ENCODE measurements at places on chromosomes 7 and 10.

DNA sequence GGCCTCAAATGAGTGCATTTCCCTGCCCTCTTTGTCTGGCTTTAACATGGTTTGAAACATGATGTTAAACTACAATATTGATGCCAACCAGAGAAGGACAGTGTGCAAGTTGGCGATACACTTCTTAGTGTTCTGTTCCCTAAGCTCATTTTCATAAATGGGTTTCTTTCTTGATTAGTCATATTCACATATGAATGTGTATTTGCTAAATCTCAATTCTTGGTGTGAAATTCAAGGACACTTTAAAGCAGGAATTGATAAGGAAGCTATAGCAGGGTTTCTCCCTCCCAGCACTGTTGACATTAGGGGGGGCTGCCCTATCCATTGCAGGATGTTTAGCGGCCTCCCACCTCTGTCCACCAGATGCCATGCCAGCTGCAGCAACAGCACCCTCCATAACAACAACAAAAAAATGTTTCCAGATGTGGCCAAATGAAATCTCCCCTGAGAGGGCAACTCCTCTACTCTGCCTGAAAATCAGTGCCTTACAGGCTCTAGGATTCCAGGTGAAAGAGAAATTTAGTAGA is 13.1 kb downstream of the CCNY start:
- no peak for DNase-seq

GRCh38 chr7:86968618-86969017 is 90.8 kb downstream of the ELAPOR2 start:
- DNase-seq = no peak

- DNase-seq = peak; percentile 19
These were observed 1.6 kb downstream of the TAC1 start for GRCh38 chr7:97733276-97734161.

DNA sequence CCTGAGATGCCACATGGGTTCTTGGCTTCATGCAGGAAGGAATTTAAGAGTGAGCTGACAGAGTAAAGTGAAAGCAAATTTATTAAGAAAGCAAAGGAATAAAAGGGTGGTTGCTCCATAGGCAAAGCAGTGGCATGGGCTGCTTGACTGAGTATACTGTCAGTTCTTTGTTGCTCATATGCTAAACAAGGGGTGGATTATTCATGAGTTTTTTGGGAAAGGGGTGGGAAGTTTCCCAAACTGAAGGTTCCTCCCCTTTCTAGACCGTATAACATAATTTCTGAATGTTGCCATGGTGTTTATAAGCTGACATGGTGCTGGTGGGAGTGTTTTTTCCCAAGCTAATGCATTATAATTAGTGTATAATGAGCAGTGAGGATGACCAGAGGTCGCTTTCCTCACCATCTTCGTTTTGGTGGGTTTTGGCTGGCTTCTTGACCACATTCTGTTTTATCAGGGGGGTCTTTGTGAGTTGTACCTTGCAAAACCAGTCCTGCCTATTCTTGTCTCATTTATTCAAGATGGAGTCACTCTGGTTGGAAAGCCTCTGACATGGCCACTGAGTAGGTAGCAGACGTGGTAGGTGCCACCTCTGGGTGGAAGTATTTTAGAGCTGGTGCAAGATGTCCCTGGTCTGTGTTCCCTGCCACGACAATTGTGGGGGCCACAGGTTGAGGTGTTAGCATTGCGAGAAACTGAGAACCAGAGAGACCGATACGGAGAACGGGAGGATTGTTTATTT is 107.5 kb upstream of the SDK1 start:
- no peak for DNase-seq

DNA sequence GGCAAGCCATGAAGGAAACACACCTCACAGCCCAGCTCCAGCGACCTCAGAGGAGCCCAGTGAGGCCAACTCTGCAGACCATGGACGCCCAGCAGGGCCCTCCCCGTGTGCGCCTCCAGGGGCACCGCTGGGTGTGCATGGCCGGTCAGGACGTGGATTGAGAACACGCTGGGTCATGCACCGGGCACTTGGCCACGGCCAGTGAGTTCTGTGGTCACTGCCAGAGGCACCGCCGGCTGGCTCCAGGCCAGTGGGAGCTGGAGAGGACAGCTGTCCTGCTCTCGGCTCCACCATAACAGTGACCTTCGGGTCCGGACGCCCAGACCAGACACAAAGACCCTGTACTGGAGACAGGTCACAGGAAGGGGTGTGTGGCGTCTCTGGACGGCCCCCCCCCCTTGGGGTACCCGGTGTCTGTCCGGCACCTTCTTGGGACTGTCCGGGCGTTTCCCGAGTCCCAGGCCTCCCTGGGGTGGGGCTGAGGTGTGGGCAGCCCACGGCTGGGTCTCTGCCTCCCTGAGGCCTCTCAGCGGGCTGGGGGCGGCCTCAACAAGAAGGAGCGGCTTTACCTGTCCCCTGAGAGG is 50.4 kb upstream of the NKX6-2 start:
- DNase-seq = peak; percentile 35

DNA sequence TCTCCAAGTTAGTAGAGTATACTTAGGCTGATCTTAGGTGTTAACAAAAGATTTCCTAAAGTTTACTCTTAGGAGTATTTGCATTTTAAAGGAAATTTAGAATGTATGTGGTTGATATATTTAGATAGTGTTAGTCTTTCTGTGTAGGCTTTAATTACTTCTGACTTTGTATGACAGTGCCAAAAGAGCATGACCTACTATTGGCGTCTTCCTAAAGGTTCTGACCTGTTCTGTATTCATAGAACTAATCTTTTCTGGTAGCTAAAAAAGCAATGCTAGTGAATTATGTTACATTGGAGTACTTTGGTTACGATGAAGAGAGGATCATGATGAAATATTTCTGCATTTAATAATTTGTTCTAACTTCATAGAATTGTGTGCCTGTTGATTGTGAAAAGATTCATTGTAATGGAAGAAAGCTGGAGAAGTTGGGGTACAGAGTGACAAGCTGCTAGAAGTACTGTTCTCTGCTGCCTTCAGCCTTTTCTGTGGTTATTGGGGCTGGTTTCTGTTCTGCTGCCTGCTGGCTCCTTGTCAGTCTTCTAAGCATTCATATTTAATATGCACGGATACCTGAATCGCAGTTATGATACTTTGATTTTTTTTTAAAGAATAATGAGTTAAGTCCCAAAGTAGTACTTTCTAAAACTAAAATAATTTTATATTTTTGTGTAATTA is 13.2 kb downstream of the WAC start:
- DNase-seq = no peak

GRCh38 chr10:64071218-64071617 is 550.0 kb downstream of the REEP3 start:
- DNase-seq = no peak

DNA sequence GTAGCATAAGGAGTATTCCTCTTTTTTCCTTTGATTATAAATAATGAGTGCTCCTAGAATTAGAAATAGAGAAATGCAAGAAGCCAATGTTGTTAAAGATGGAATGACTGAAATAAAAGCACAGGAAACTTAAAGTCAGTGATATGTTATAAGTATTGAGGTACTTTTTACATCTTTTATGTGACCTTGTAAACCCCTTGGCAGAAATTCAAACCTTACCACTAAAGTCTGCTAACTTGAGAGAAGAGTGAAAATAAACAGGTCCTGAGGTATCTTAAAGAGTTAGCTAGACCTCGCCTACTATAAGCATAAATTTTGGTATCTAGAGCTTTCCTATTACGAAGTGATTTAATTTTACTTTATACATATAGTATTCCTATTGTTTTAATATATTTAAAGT is 188.2 kb downstream of the DKK1 start:
- no peak for DNase-seq

GRCh38 chr7:20479706-20480105 is 135.8 kb upstream of the ABCB5 start:
- DNase-seq = no peak

- DNase-seq = peak; percentile 11
These were observed 110.1 kb downstream of the CD36 start for GRCh38 chr7:80748363-80749042.

GRCh38 chr10:111479966-111480365 is 403.1 kb downstream of the ADRA2A start:
- DNase-seq = no peak

DNA sequence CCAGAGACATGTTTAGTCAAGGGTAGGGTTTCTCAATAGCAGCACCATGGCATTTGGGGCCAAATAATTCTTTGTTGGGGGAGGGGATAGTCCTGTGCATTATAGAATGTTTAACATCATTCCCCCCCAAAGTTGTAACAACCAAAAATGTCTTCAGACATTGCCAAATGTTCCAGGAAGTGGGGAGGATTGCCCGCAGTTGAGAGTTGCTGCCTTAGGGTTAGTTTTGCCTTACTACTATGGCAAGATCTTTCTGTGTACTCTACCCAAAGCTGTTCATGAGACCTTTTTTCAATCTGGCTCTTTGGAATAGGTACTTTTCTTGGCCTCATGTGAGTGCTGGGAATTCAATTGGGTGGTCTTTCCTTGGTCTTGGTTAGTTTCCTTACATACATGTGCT is 34.1 kb downstream of the SAMD8 start:
- no peak for DNase-seq

DNA sequence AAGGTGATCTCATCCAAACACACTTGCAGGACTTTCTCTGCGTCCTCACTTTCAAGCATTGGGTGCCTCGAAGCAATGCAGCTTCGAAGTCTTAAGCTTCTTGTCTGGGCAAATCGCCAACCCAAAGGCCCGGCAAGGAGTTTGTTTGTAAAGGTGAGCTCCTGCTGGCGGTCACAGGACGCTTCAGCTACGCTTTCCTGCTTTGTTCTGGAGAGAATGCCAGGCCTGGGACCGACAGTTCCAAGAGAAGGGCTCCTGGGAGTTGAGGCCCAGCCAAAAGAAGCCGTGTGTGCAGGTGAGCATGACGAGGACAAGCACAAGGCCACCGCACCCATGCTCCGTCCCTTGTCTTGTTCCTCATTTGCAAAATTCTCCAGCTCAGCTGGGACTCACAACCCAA is 106.6 kb upstream of the DOCK1 start:
- no peak for DNase-seq

DNA sequence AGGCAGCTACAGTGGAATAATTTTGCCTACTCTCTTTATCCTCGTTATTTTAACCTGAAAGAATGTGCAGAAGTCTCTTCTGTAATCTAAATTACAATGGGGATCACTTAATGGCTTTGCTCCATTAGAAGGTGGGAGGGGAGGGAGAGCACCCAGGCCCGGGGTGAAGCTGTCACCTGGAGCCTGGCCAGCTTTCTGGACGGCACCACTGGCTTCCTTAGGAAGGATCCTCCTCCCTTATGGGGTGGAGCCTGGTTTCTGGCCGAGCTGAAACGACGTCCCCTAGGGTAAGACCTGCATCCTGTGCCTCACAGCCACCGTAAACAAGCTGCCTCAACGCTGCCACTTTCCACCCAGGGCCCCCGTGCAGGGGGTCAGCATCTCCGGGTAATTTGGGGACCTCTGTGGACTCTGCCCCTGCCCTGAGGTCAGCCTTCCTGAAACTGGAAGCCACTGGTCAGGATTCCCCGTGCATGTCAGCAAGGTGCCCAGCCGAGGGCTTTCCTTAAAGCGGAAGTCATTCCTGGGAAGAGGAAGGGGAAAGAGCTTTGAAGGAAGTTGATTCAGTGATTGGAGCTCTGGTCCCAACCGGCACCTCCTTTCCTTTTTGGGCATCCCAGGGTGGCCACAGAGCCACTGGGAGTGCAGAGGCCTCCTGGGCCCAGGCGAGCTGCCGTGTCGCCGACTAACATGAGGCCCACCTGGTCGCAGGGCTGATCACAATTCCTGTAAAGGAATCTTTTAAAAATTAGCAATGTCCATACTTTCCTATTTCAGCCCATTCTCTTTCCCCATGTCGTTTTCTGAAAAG is 569.1 kb downstream of the DNAJB6 start:
- no peak for DNase-seq

DNA sequence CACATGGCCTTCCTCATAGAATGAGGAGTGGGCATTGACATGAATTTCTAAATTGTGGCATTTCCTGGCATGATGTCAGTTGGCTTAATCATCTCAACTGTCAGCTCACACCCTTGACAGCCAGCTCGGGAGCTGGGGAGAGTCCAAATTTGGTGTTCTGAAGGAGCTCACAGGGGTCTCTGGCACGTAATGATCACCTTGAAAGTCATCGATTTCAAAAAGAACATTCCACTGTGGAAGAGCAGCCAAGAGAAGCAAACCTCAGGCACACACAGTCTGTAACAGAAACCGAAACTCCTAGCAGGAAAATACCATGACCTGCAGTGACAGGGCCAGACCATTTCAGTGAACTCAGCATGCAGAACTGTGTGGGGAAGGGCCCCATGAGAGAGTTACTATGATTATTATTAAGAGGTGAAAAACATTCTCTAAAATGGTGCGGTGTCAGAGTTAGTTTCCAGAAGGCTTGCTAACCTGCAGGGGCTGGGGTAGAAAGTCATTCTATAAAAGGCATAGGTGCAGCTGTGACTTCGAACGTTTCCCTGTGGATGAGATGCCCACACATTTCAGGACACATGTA is 26.4 kb upstream of the KLF6 start:
- DNase-seq = no peak
